ENCODE measurements at places on chromosomes 7 and 10.
A peak's percentile ranks its signal among the peaks of the same experiment; 100 is the strongest.

DNA sequence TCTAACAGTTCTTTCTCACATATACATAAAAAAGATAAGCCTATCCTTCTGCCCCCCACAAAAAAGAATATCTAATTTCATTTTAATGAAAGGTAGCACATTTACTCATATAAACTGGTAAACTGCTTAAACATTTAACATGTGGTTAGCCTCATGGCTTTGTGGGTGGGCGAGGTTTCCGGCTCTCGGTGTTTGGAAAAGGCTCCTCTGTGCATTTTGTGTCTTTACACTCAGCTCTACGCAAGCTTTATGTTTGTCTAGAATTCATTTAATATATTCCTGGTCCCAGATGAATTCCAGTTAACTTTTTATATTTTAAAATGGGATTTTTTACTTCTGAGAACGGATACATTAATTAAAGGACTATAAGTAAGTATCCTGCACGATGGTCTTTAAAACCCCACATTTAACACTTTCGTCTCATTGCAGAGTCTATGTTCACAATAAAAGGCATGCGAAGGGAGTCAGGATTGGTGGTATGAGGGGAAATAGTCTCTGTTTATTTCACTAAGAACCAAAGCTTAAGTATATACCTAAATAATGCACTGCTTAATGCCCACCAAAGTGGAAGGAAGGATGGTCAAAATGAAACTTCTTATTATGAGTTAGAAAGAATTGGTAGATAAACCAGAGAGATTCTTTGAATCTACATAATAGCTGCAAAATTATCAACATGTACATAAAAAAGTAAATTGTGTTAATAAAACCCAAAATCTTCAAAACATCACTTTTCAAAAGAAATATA lies 197.2 kb downstream of the CRPPA start:
- no peak for DNase-seq

- DNase-seq = no peak
Measured at GRCh38 chr10:60189861-60190475, 199.7 kb downstream of the ANK3 start.

- DNase-seq = no peak
Measured at GRCh38 chr7:48428091-48428684, 256.9 kb downstream of the ABCA13 start.

GRCh38 chr7:16646472-16647072 lies 591 bp downstream of the BZW2 start:
- DNase-seq = peak; percentile 6

- peak; percentile 43 for DNase-seq
Measured at GRCh38 chr7:23018750-23019149, 4.8 kb upstream of the HYCC1 start.

DNA sequence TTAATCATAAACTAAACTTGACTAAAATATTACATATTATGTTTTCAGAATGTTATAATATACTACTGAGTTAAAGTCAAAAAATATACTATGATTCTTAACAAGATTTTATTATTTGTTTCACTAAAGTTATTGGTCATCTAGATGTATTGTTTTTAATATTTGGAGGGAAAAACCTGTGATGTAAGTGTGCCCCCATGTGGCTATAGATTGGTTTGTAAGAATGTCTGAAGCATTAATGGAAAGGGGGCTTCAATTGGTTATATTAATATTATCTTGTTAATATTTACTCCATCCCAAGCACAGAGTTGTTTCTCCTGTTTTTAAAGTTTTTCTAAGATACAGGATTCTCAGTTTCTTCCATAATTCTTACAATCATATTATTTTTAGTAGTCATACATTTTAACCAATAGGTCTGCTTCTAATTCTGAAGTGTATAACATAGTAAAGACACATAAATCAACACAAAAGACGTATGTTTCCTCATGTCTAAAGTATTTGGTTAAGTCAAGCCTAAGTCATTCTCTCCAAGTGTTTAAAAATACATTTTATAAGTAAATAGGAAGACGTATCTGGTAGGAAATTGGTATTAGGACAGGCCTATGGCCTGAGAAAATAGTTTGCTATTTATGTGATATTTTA lies 58.0 kb downstream of the GNAT3 start:
- no peak for DNase-seq

GRCh38 chr7:145511004-145511403 lies 605.6 kb upstream of the CNTNAP2 start:
- peak; percentile 15 for DNase-seq

DNA sequence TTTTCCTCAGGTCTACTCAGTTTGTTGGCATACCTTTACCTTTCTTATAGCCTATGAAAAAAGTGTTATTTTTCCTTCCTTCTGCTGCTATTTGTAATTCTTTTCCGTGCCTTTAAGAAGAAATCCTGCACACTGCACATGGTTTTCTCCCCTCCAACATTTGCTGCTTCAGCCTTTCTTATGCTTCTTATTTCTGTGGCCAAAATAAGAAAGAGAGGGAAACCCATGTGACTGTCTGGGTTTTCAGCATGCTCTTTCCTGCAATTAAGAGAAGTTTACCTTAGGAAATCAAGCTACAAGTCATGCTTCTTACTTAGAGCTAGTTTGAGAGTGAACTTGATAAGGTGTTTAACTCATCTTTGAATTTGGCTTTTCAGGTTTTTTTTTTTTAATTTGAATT lies 11.0 kb downstream of the TBC1D12 start:
- DNase-seq = no peak

GRCh38 chr7:48971173-48971572 lies 46.8 kb downstream of the CDC14C start:
- no peak for DNase-seq

GRCh38 chr7:63925626-63926460 lies 72.8 kb upstream of the ZNF722 start:
- no peak for DNase-seq

DNA sequence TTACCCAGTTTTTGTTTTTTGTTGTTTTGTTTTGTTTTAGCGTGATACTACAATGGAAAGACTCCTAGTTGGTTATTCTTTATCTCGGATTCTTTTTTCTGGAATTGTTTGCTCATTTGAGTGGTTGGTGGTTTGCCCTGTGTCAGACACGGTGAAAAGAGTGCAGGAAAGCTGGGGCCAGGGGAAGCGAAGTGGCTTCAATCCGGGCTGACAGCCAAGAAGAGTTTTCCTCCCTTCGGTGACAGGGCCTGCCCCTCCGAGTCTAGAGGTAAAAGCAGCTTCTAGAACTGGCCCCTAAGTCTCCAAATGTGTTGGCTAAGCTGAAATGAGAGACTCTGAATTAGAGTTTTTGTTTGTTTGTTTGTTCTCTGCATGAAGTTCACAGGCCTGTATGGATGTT lies 5.7 kb upstream of the AP5Z1 start:
- DNase-seq = peak; percentile 6

DNA sequence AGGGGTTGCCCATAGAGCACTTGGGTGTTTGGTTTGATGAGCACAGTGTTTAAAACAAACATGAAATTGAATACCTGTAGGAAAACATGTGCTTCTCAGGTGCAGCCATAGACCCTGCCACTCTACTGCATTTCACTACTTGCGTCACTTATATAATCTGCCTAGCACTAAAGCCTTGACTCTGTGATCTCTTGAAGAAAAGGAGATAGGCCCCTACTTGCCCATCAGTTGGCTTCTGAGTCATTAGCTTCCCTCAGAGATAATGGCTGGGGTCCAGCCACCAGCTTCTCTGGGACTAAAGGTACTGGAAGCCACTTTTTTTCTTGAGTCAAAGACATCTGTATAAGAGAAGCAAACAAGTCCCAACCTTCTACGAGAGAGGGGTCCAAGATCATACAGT lies 45.9 kb upstream of the BTRC start:
- DNase-seq = no peak

DNA sequence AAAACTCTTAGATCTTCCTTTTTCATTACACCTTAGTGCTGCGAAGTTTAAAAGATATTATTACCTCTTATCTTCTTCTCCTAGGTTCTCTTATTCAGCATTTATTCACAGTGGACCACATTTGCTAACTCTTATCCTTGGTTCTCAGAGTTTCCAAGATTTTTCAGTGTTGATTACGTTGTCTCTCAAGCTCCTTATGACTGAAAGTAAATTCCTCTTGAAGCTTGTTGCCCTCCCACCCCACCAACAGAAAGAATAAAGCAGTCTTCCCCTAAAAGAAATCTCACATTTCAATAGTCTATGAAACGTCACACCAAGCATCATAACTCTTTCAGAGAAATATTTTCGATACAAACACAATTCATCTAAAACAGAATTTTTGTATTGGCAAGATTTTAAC lies 362.5 kb downstream of the MAGI2 start:
- no peak for DNase-seq

DNA sequence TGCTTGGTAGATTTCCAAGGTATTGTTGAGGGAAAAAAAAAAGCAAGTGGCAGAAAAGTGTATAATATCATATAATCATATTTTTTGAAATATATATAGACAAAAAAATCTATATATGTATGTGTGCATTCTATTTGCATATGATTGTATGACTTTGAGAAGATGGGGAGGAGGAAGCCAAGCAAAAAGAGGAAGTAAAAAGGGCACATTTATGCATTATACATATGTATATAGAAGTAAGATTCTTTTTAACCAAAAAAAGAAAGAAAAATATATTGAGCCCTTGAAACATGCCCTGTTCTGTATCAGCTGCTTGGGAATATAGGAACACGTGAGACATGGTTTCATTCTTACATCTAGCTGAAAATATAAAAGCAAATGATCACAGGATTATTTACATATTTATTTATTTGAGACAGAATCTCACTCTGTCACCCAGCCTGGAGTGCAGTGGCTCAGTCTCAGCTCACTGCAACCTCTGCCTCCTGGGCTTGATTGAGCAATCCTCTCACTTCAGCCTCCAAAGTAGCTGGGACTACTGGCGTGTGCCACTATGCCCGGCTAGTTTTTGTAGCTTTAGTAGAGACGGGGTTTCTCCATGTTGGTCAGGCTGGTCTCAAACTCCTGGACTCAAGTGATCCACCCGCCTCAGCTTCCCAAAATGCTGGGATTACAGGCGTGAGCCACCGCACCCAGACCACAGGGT lies 18.0 kb upstream of the SLF2 start:
- no peak for DNase-seq

- no peak for DNase-seq
Measured at GRCh38 chr10:124341768-124342135, 77.0 kb downstream of the OAT start.

DNA sequence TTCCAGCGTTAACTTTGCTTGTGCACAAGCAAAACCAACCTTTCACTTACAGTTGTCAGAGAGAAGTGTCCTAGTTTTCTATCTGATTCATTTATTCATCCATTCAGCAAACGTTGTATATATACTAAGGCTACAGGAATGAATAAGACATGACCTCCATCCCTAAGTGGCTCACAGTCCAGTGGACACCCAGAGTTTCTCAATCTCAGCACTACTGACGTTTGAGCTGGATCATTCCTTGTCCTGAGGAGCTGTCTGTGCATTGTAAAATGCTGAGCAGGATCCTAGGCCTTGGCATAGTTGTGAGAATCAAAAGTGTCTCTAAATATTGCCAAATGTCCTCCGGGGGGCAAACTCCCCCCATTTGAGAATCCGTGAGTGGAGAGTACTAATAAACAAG lies 166.7 kb upstream of the PRKCQ start:
- no peak for DNase-seq

DNA sequence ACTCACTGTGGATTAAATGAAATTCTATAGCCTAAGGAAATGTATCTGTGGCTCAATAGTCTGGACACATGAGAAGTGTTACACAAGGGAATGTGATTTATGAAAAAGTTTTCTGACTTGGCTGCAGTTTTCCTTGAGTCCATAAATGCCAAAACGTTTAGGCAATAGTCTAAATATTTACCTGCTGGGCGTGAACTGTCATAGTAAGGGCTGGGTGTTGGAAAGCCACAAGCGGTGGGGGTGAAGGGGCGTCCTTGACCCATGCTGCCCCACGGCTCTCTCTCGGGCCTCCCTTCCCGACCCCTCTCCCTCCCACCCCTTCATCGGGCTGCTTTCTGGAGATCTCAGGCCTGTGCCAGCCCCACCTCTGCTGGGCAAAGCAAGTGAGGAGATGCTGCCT lies 223.7 kb downstream of the BUB3 start:
- DNase-seq = no peak

GRCh38 chr10:110426294-110427181 lies 71.2 kb upstream of the DUSP5 start:
- DNase-seq = no peak

- no peak for DNase-seq
Measured at GRCh38 chr10:57624856-57625592, 642.7 kb downstream of the IPMK start.

- DNase-seq = no peak
Measured at GRCh38 chr7:72159911-72160310, 252.2 kb downstream of the CALN1 start.

DNA sequence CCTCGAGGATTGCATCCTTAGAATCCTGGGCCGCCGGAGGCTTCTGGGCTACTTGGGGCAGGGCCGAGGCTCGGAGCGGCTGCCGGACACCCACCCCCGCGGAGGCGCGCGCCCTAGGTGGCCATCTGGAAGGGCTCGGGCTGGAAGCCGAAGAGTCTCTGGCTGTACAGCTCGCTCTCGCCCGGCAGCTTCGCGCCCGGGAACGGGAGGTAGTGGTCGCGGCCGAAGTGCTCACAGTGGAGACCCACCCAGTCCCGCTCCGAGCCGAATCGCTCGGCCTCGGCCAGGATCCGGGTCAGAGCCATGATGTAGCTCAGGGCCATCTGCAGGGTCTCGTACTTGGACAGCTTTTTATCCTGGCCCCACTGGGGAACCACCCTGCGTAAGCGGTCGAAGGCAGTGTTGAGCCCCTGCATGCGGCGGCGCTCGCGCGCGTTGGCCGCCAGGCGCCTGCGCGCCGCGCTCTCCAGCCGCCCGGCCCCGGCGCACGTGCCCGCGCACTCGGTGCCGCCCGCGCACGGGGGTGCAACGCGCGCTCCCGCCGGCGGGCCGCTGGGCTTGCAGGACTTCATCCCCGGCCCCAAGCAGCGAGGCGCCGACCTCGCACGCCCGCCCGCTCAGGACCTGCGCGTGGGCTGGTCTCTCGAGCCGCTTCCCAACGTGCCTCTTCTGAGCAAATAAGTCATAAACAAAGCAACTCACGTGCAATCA lies 652 bp downstream of the ATOH7 start:
- DNase-seq = peak; percentile 64

DNA sequence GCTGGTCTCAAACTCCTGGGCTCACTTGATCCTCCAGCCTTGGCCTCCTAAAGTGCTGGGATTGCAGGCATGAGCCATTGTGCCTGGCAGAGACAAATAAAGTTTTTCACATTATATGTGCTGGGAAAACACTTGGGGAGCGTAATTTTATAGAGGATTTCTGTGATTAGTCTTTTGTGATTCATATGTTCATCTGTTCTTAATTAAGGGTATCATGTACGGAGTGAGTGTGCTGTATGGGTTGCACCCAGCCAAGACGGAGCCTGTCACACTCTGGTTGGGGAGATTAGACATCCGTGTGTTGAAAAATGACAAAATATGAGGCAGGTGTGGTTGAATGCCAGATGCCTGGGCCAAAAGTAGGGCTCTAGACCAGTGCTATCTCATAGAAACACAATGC lies 10.3 kb downstream of the ADRB1 start:
- no peak for DNase-seq

DNA sequence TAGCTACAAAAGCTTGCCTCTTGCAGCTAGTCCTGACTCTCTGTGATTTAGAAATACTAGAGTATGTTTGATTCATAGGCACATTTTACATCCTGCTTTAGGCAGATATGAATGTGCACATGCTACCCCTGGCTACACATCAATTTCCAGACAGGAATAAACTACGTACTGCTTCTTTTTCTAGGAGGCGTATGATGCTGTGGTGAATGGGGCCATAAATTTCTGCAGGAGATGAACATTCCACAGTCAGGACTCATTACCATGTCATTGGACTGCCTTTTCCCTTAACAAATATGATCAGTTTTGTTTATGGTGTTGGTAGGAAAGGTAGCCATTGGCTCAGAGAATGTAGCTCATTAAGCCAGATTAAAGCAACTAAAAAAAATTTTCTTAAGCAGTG lies 50.1 kb upstream of the IFRD1 start:
- no peak for DNase-seq
